ENCODE measurements at places on chromosomes 7 and 10. TPM values are rescaled to one million over a fixed set of nuclear protein-coding genes. Genes with fewer than 3 reads are reported as not detected.

- DNase-seq: no peak
Measured at GRCh38 chr10:61500460-61500859, 47.3 kb upstream of the TMEM26 start.

- no peak for DNase-seq
Measured at GRCh38 chr10:30554440-30554825, 75.1 kb downstream of the LYZL2 start.

Gene TMEM140
- 14.6 TPM for polyA plus RNA-seq

GRCh38 chr7:123319911-123320310, 120.1 kb upstream of the SLC13A1 start:
- DNase-seq: no peak

DNA sequence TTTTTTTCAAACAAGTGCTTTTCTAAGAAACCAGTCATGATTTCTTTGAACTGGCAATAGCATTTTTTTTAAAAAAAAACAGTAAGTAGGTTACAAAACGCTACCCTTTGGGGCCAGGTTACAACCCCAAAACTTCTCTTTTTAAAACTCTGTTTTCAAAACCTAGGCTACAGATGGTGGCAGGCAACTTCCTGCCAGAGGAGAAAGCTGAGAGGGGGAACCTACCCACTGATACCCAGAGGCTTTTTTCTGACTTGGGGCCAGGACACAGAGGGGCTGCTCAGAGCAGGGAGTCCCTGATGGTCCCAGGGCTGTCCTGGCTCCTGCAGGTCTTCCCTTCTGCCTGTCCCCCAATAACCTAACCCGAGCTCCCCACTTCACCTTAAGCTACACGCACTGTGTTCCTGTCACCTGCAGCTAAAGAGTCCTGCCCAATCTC, 6.9 kb downstream of the STN1 start:
- no peak for DNase-seq

DNA sequence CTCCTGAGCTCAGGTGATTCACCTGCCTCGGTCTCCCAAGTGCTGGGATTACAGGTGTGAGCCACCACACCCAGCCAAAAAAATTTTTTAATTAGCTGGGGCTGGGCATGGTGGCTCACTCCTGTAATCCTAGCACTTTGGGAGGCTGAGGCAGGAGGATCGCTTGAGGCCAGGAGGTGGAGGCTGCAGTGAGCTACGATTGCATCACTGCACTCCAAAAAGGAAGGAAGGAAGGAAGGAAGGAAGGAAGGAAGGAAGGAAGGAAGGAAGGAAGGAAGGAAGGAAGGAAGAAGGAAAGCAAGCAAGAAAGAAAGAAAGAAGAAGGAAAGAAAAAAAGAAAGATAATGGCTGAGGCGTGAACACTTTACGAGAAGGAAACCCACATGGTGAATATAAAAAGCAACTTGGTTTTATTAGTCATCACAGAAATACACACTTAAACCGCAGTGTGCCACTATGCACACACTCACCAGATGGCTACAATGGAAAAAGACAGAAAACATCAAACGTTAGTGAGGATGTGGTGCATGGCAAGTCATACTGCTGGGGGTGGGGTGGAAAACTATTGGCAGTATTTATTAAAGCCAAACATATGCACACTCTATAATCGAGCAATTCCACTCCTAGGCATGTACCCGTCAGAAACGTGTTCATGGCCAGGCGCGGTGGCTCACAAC, 4.4 kb upstream of the CCL26 start:
- DNase-seq: no peak

GRCh38 chr7:36820527-36821170, 96.4 kb upstream of the AOAH start:
- DNase-seq: no peak

Gene FKBP9
- polyA plus RNA-seq: 132 TPM

Gene PKD1L1
- 0.88 TPM for polyA plus RNA-seq

- DNase-seq: no peak
Measured at GRCh38 chr10:18486438-18486837, 164.9 kb downstream of the NSUN6 start.
